ENCODE measurements at places on chromosomes 16 and 17.

- no peak for DNase-seq
Observed at GRCh38 chr16:86357950-86358349, 152.4 kb upstream of the FOXF1 start.

DNA sequence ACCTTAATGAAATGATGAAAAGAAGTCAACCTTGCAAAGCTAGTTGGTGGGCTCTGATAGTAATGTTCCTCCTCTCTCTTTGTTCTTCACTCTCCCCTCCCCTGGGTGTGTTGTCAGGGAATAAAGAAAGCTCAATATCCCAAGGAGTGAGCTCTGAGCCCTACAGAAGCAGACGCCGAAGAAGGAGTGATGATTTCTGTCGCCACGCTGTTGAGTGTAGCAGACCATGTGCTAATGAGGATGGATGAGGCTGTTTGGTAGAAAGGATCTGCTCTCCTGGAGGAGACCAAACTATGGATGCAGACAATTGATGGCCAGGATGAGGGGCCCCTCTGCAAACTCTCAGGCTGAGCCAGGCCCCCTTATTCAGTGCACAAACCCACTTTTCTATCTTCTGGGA is 140.0 kb upstream of the DNAH9 start:
- no peak for DNase-seq

GRCh38 chr17:44363613-44364159 is at the start of gene FAM171A2:
TSS of gene FAM171A2 (minus strand) at chr17:44363853. CDS start at chr17:44363714, 139 bp downstream.
- DNase-seq: peak; percentile 61

- no peak for DNase-seq
Observed at GRCh38 chr16:46807336-46807735, 23.6 kb downstream of the C16orf87 start.

DNA sequence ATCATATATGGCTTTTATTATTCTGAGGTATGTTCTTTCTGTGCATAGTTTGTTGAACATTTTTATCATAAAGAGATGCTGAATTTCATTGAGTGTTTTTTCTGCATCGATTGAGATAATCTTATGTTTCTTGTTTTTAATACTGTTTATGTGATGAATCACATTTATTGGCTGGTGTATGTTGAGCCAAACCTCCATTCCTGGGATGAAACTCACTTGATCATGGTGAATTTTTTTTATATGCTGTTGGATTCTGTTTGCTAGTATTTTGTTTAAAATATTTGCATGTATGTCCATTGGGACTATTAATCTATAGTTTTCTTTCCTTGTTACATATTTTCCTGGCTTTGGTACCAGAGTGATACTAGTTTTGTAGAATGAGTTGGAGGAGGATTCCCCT is 500.2 kb downstream of the CDH11 start:
- no peak for DNase-seq

Data from CD4-positive, alpha-beta T cell treated with Interleukin-2 at 100 ng/mL for 4 hours (primary cell).